Endothelial cell (in vitro differentiated cells): ENCODE measurements at places on chromosomes 7 and 10. TPM values are rescaled to one million over a fixed set of nuclear protein-coding genes. Genes with fewer than 3 reads are reported as not detected.
A peak's percentile ranks its signal among the peaks of the same experiment; 100 is the strongest.

The LEP gene
- not detected for total RNA-seq

DNA sequence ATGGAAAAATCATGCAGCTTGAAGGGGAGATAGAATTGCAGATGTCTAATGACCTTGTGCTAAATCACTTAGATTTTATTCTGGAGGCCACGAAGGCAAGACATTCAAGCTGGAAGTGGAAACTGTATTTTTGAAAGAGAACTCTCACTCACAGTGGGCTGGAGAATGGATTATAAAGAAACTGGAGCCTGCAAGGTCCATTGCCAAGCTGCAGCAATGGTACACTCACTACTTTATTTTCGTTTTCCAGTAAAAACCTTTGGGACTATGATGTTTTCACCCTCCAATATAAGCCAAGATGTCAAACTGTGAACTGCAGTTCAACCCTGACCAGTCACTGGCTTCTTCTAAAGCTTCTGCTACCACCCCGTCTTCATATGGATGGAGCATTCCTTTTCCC is 62.0 kb downstream of the SKIDA1 start:
- no peak for DNase-seq
- H3K27ac ChIP-seq = no peak overlapping the region
- H3K4me1 ChIP-seq = no peaks in the 10 kb centered on the region
- no peak overlapping the region for H3K4me3 ChIP-seq
- H3K36me3 ChIP-seq = no peaks in the 10 kb centered on the region

The HOXA6 gene
- total RNA-seq = not detected

GRCh38 chr7:43491123-43491522 is 91.8 kb upstream of the STK17A start:
- H3K27me3 ChIP-seq = peaks cover 4% of the 10 kb centered on the region
- H3K4me1 ChIP-seq = no peaks in the 10 kb centered on the region
- DNase-seq = no peak
- H3K4me3 ChIP-seq = no peak overlapping the region
- H3K36me3 ChIP-seq = no peaks in the 10 kb centered on the region
- no peak overlapping the region for H3K27ac ChIP-seq

- peak overlapping the region; percentile 99 for H3K4me3 ChIP-seq
- peak overlapping the region; percentile 42 for H3K27ac ChIP-seq
- peak; percentile 85 for DNase-seq
- H3K27me3 ChIP-seq = peaks cover 14% of the 10 kb centered on the region
- H3K4me1 ChIP-seq = peaks cover 67% of the 10 kb centered on the region
Observed at GRCh38 chr10:100346351-100346764, 675 bp upstream of the SCD start.

- no peak overlapping the region for H3K27ac ChIP-seq
- H3K27me3 ChIP-seq = no peaks in the 10 kb centered on the region
- no peak for DNase-seq
- H3K4me1 ChIP-seq = no peaks in the 10 kb centered on the region
- H3K4me3 ChIP-seq = no peak overlapping the region
- H3K36me3 ChIP-seq = no peaks in the 10 kb centered on the region
Observed at GRCh38 chr10:112092519-112092918, 91.0 kb downstream of the GPAM start.

The CRPPA gene
- 3.2 TPM for total RNA-seq
